ENCODE measurements at places on chromosomes 7 and 10.

GRCh38 chr7:80724249-80724871, 85.9 kb downstream of the CD36 start:
- no peak for DNase-seq

GRCh38 chr10:36492590-36493515, 632.5 kb upstream of the ANKRD30A start:
- no peak for DNase-seq

DNA sequence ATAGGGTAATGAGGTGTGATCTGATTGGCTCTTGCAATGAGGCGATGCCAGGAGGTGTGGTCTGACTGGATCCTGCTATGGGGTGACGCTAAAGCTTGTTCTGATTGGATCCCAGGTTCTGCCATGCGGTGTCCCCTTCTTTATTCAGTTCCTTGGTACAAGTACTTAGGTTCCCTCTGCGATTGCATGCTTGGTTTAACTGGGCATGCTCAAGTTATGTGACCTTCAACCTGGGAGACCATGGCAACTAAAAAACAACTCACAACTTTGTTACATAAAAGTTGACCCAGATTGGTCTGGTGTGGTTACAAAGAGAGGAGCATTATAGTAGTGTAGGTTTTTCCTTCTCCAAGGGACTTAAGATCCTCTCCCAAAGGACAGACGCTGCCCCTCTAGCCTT, 49.5 kb upstream of the DNAJC1 start:
- DNase-seq = no peak

DNA sequence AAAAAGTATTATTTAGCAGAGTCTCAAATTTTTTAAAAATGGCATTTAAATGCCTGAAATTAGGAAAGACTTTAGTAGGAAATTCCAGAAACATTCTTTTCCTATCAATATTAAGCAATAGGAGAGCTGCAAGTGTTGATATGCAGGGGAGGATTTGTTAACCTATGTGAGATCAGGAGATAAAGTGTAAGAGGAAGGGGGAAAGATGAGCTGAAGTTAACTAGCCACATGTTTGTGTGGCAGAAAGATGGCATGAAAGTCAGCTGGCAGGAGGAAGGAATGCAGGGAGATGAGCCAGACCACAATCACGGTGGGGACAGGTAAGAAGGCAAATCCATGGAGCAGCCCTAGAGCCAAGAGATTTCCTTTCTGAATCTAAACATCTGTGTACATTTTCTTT, 303.6 kb downstream of the MAGI2 start:
- DNase-seq = no peak

DNA sequence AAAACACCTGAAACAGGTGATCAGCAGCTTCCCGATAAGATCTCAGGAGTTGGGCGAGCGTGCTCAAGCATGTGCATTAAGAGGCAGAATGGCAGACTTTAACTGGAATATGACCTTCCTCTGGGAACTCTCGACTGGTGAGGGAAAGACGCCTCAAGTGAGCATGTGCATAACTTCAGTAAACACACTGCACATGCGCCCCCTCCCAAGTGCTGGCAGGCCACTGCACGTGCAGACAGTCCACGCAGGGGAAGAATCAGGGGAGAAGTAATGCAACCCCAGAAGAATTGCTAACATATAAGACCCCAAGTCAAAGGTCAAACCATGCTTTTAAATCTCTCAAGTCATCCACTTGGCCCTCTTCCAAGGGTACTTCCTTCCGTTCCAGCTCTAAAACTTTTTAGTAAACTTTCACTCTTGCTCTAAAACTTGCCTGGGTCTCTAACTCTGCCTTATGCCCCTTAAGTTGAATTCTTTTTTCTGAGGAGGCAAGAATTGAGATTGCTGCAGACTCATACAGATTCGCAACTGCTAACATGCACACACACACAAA, 541.0 kb downstream of the TNS3 start:
- no peak for DNase-seq

DNA sequence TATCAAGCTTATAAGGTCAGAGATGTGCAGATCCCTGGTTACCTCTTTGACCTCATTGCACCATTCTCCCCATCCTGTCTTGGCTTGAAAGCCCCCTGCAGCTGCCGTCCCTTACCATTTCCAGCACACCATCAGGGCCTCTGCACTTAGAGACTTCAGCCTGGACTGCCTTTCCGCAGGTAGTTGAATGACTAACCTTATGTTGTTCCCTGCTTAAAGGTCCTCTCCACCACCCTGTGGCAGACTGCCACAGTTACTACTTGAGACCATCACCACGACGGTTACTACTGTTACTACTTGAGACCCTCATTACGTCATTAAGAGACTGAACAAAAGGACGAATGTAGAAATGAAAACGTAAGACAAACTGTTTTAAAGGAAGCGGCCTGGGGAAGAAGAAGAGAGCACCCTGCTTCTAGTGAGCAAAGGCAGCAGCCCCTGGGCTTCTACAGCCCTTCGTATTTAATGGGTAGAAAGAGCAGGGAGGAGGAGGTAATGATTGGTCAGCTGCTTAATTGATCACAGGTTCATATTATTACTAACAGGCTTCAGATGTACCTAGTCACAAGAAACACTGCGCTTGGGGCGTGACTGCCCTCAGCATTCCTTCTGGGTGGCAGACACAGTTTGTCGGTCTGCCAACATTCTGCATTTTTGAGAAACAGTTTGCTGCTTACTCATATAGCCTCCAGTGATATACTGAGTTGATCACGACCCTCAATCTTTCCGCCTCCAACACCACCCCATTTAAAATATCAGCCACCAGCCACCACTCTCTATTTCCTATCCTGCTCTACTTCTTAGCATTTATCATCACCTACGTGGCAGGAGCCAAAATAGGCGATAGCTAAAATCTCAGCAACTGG, 74.1 kb upstream of the PARD3 start:
- no peak for DNase-seq

- no peak for DNase-seq
These were observed 215.7 kb downstream of the SNX10 start for GRCh38 chr7:26507108-26507987.
